ENCODE measurements at places on chromosomes 1 and 21.

DNA sequence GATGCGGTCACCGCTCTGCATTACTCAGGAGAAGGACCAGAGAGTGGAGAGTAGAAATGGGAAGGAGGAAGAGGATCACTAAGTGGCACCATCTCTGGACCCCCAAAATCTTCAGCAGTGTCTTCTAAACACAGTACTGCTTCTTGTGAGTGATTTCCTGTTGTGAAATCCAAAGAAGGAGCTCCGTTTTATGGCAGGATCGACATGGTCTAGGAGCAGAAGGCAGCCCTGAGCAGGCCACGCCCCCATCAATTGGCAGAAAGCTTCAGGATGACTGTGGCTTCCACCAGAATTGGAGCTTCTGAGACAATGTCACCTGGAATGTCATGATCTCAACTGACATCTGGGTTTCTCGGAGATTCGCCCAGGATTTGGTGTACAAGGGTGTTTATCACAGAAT is 171.5 kb downstream of the ADSS2 start:
- DNase-seq: no peak

DNA sequence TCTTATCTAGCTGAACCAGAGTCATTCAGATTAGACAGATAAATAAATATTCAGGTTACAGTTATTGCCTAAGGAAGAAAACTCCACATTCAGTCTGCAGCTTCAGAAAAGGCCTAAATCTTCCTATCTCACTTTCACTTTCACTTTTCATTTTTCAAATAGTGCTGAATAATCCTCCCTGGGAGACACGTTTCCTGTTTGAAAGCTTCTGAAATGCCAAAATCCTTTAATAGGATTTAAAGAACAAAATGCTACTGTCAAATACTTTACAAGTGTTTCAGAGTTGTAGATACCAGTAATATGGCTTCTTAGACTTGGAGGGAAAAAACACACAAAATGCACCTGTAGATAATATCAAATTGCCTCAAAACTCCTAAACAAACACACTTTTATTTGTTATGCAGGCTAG is 3.9 kb downstream of the PSMB2 start:
- peak; percentile 40 for DNase-seq

- no peak for DNase-seq
Observed at GRCh38 chr21:15514073-15514946, 215.5 kb upstream of the USP25 start.

DNA sequence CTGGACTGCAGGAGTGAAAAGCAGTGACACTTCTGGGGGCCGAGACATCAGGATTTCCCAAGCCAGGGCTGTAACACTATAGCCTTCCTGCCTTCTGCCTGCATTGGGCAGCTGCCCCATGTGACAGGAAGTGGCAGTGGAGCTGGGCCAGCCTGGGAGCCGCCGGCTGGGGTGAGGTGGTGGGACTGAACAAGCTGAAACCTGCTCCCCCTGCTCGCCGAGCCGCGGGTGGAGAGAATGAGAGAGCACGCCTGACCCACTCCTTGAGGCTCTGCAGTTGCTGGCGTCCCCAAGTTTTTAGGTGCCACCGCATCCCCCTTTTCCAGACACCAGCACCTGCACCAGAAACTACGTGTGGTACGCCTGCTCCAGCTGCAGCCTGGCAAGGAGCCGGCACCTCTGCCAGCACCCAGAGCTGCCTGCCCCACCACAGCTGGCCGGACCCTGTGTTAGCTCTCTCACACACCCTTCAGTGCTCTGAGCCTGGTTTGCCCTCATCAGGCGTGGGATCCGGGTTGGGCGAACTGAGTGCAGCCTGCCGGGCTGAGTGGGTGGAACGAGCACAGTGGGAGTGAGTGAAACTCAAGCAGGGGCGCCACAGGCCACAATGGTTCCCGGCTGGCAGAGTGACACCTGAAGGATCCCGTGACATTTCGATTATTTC is 119.4 kb downstream of the AKT3 start:
- DNase-seq: no peak

DNA sequence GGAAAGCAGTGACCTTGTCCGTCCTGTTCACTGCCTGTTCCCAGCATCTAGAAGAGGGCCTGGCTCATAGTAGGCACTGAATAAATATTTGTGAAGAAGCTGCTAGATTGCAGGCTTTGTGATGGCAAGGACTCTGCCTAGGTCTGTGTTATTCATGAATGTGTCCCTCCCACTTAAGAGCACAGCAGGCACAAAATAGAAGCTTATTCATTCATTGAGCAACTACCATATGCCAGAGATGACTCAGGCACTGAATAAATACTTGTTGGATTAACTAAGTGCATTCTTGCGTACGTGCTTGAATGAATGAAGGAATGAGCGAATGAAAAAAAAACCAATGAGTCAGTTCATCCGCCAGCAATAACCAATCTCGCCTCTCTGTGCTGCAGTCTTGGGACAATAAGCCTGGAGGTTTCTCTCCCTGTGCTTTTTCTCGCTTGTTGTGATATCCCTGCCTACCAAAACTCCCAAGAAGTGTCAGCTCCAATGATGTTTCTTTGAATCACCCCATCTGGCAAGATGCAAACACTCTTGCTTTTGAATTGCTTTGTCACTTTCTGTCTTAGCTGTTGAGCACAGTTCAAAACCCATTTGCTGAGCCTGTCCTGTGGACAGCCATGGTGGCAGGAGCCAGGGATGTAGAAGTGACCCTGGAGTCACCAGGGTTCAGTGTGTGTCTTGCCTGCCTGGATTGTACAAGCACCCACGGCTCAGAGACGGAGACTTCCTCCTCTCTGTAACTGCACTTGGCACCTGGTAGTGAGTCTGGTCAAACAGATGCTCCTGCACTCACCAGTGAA is 143.9 kb downstream of the KAZN start:
- peak; percentile 79 for DNase-seq

DNA sequence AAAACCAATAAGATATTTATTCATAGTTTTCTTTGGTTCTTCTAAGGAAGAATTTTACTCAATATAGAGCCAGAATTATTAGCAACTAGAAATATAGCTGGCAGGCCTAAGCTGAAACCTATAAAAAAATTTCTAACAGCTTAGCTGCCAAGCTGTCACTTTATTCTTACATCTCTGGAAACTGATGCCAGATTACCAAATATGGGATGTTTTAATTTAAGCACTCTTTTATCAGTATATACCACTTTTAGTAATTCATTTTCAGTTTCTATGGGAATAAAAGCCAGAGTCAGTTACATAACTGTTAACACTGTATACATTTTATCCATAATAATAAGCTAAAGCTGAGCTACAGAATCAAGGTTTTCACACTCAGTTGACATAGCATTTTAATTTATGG is 68.7 kb upstream of the MPC2 start:
- DNase-seq: no peak

DNA sequence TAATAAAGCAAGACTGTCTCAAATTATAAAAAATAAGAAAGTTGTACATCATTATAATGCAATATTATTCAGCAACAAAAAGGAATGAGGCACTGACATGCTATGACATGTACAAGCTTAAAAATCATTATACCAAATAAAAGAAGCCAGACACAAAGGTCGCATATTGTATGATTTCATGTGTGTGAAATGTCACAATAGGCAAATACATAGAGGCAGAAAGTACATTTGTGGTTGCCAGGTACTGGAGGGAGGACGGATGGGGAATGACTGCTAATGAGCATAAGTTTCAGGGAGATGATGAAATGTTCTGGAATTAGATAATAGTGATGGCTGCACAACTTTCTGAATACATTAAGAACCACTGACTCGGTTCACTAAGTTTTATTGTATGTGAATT is 73.6 kb upstream of the NBPF3 start:
- DNase-seq: no peak

DNA sequence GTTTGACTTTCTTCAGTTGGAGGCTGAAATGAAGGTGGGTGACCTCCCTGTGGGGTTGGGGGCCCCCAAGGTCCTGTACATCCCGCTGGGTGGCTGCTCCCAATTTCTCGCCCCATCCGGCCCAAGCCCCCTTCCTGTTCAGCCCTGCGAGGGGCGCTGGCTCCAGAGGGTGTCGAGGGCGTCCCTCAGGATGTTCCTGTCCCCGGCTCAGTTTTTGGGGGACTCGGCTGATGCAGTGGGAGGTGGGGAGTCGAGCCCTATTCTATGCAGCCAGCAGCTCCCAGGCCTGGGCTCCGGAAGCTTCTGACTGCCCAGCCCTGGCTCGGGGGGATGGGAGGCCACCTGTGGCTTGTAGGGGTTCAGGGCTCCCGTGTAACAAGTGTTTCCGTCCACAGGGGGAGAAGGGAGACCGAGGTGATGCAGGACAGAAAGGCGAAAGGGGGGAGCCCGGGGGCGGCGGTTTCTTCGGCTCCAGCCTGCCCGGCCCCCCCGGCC is 38.2 kb downstream of the SLC19A1 start:
- DNase-seq: no peak

GRCh38 chr1:19067182-19067911 is 110.9 kb upstream of the IFFO2 start:
- no peak for DNase-seq

DNA sequence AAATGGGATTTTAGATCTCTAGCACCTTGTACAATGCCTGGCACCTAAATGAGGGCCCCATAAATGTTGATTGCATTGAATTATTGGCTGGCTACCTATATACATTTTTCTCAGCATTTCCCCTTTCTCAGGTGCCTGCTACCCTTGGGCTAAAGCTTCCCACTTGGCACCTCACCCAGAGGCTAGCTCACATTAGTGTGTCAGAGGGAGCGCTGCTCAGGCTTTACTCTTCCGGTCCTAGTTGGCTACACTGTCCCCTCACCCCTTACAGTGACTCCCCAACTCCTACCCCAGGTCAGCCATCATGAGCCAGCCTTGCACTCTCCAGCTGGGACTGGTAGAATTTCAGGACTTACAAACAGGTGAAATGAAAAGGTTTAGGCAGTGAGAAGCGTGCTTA is 9.5 kb downstream of the TRAF5 start:
- DNase-seq: no peak

DNA sequence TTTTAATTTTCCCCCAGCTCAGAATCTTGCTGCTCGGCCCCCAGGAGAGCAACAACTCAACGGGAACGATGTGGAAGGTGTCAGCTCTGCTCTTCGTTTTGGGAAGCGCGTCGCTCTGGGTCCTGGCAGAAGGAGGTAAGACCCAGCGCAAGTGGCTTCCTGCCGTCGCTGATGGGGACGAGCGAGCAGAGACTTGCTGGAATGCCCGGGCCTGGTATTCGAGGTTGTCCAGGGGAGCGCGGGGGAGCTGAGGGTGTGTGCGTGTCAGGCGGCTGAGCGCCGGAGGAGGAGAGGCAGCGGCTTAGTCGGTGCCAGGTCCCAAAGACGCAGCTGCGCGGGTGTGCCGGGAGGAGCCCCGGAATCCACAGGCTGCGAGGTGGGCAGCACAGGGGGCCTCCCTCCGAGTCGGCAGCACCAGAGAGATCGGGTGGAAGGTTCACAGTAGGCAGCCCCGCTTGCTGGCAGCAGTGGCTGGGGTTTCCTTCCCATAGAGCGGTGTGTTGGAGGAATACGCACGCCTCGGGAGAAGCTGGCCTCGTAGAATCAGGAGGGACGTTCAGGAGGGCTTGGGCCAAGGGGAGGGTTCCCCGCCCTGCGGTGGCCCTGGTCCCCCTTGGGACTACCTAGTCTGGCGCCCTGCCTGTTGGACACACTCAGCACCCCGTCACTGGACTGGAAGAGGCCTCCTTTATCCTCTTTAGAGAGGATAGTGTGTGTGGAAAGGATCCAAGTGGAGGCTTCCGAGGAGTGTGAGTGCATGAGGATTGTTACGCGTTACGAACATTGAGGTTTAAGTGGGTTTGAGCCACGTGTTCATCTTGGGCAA is 547 bp downstream of the PDPN start:
- DNase-seq: peak; percentile 80

DNA sequence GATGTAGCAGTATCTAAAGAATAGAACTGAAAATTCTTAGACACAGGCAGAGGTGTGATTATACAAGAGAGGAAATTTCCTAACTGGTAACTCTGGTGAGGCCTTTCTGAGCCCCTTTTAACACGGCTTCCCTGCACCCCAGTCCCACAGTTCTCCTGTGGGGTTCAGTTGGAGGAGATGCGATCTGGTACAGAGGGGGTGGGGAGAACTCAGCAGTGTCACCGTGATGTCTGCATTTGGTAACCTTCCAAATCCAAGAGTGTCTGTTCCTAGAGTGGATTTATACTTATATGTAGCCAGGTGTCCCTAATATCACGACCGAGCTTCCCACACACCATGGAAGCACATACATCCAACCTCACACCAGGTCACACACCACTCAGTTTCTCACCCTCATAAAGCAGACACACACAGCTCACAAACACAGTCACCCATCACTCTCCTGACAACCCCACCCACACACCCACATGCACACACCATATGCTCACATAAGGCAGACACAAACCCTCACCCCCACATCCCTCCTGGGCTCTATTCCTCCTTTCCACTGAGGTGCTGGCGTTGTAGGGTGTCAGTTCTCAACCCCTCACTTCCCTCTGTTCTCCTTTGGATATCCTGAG is 48.5 kb downstream of the RHBG start:
- no peak for DNase-seq

- no peak for DNase-seq
Observed at GRCh38 chr1:11690397-11691301, 861 bp upstream of the DRAXIN start.

DNA sequence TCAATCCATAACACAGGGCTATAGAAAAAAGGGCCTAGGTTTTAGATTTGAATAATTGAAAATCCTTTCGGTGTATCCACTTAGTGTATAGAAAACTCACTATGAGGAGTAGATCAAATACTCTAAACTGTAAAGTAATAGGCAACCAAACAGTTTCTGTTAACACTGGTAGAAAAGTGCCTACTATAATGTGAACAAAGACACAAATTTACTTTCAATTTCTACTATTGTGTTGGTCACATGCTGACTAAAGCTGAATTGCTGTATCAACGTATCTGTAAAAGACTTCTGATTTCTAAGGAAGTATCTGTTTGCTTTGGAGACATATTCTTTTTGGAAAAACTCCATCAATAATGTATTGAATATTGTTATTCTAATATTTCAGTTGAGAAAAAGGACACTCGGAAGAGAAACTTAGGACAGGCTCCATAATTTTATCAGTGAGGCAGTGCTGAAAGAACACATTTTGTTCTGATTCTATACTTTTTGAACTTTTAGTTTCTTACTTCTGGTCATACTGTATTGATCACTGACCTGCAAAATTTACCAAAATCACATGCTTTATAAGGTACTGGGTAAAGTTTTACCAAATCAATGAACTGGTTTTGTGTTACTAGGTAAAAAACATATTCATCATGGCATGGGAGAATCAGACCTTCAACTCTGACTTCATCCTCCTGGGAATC is at the start of gene OR2M5:
TSS of gene OR2M5 (plus strand) at position 636 of the 686 bp plus-strand sequence. CDS start at position 636, 0 bp downstream.
- no peak for DNase-seq

All from NCI-H226 (cell line).